ENCODE measurements at places on chromosomes 2 and 18.
A peak's percentile ranks its signal among the peaks of the same experiment; 100 is the strongest.

DNA sequence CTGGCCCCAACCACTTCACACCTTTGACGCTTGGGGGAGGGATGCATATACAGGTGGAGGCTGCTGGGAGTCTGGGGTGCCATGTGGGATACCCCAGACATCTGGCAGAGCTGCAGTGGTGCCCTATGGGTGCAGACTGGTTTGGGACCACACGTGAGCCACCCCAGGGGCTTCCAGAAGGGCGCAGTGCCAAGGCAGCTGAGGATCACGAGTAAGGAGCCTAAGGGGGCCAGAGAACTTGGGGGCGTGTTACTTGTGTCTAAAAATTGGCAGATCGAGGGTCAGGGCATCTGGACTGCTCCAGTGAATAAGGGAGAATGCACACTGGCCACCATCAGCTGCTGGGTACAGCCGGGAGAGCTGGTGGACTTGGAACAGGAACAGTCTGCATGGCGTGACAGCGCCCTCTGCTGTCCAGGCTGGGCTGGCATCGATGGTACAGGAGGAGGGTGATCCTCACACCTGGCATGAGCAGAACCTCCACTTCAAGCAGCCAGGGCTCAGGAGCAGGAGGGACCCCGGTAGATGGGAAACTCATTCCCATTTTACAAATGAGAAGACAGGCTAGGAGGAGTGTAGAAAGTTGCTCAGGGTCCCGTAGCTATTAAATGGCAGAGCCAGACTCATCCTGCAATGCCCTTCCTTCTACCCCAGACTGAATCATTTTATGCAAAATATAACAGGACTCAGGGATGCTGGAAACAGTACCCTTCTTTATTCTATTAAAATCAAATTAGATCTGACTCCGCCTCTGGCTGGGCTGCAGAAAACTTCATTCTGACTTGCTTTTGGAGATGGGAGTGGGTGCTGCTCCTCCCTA lies 60.4 kb downstream of the ATOH8 start:
- DNase-seq = peak; percentile 79

DNA sequence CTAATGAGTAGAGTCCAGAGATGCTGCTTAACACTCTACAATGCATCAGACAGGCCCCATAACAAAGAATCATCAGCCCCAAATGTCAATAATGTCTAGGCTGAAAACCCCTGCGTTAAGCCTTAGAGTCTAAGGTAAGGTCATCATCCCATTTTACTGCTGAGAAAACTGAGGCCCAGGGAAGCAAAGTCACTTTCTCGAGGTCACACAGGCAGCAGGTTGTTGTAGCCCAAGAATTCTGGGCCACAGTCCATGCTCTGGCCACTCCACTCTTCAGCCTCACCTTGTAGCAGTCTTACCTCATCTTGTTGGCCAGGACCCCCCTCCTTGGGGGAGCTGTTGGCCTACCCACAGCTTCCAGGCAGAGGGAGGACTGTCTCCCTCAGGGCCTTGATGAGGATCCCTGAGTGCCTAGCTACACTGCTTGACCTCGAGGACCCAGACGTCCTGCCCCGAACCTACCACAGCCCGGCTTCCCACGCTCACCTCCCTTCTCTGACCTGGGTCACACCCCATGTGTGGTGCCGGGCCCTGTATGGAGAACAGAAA lies 54.4 kb downstream of the SMAD7 start:
- no peak for DNase-seq

DNA sequence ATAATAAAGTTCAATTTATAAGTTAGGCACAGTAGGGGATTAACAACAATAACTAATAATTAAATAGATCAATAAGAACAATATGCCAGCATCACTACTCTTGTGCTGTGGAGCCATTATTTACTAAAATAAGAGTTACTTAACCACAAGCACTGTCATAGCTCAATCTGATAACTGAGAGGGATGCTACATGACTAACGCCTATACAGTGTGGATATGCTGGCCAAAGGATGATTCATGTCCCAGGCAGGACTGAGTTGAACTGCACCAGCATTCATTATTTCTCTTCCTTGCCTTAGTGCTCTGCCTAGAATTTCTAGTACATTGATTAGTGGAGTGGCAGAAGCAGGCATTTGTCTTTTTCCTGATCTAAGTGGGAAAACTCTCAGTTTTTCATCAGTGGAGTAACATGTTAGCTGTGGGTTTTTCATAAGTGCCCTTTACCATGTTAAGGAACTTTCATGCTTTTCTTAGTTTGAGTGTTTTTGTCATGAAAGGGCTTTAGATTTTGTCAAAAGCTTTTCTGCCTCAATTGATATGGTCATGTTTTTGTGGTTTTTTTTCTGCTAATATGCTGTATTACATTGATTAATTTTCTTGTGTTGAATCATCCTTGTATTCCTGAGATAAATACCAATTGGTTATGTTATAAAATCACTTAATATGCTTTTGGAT lies 21.7 kb downstream of the KIAA1328 start:
- DNase-seq = no peak

- no peak for DNase-seq
Measured at GRCh38 chr18:31401156-31402025, 24.8 kb downstream of the DSG4 start.

GRCh38 chr2:198483051-198483450 lies 678.7 kb downstream of the PLCL1 start:
- DNase-seq = no peak

DNA sequence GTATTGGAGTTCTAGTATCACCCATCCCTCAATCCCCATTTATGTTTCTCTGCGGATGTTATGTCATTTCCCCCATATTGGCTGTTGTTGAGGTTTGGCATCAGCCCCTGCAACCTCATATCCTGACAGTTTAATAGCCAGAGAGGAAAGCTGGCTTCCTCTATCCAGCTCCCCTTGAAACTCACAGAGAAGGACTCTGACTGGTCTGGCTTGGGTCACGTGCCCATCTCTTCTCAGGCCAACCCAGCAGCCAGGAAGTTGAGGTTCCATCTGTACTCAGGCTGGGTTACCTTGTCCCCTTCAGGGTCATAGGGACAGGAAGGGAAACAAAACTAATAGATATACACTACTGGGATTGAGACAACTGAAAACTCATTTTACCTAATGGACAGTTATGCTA lies 148.0 kb upstream of the SLC14A2 start:
- DNase-seq = no peak

- DNase-seq = no peak
Measured at GRCh38 chr2:106147159-106147558, 46.9 kb downstream of the UXS1 start.

- no peak for DNase-seq
Measured at GRCh38 chr2:200193791-200194190, 112.7 kb upstream of the SPATS2L start.

GRCh38 chr2:158734442-158734841 lies 60.7 kb upstream of the DAPL1 start:
- no peak for DNase-seq

GRCh38 chr2:207683879-207684627 lies 27.4 kb upstream of the CCNYL1 start:
- no peak for DNase-seq

DNA sequence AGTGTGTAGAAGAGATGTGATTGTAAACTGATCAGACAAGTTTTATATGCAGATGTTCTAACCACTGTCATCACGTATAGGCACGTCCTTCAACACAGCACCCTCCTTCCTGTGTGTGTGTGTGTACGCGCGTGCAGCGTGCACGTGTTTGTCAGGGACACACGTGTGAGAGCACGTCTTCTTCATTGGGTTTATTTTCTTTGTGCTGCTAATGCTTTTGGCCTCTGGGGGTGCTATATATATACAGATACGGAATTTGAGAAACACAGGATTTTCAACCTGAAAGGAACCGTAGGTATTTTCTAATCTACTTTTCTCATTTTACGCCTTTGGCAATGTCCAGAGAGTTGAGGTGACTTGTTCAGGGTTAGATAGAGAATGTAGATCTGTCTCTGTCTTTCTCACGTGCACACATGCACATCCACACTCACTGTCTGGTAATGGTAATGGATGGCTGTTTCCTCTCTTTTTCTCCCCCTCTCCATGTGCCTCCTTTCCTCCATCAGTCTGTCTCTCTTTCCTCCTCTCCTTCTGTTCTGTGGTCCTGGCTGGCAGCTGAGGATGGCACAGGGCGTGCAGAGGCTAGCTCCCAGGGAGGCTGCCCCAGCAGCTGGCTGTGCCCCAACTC lies 13.4 kb upstream of the CELF4 start:
- DNase-seq = no peak

- DNase-seq = no peak
Measured at GRCh38 chr2:208819190-208819589, 412.6 kb downstream of the PTH2R start.

GRCh38 chr2:118861731-118862130 lies 14.3 kb upstream of the EN1 start:
- no peak for DNase-seq

GRCh38 chr18:76765649-76766048 lies 56.7 kb upstream of the ZNF236 start:
- no peak for DNase-seq

- DNase-seq = no peak
Measured at GRCh38 chr2:28193630-28194403, 198.8 kb upstream of the FOSL2 start.

DNA sequence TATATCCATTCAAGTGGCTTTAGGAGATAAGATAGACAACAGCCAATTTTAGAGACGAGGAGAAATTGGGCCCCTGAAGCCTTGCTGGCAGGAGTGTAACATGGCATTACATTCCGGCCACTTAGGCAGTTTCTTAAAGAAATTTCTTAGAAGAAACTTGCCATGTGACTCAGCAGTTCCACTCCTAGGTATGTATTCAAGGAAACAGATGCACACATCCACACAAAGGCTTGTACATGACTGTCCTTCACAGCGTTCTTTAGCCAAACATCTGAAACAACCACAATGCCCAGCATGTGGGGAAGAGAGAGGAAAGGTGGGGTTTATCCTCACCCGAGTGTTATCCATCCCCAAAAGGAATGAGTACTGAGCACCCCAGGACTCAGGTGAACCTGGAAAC lies 107.1 kb downstream of the NFATC1 start:
- no peak for DNase-seq

GRCh38 chr2:20222769-20223406 lies 2.0 kb downstream of the SDC1 start:
- no peak for DNase-seq

DNA sequence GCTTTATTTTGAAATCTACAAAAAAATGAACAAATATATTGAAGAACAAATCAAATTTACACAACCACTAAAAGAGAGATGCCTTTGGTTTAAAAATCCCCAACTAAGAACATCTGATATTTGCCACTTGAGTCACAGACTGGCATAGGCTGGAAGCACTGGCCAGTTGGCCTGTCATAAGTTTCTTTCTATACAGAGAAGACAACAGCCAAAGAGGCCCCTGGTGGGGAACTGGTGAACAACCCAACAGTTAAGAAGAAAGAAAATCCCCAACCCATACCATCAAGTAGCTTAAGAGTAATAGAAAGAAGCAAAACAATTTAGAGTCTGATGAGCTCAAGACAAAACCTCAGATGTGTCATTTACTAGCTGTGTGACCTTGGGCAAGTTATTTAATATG lies 45.5 kb downstream of the OSR1 start:
- DNase-seq = no peak

DNA sequence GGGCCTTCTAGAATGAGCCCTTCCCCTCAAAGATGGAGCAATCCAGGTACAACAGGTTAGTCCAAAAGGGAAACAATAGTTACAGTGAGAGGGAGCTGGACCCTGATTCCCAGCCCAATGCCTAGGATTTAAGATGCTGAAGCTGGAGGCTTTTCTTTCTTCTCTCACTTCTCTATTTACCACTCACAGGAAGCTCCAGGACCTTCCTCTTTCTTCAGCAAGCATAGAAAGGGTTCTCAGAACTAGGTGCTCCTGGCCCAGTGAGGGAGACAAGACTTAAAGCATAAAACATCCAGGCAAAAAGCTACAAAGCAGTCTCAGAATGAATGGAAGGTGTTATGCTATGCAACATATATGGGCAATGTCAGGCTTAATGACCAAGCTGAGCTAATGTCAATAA lies 279.0 kb downstream of the SRBD1 start:
- no peak for DNase-seq

DNA sequence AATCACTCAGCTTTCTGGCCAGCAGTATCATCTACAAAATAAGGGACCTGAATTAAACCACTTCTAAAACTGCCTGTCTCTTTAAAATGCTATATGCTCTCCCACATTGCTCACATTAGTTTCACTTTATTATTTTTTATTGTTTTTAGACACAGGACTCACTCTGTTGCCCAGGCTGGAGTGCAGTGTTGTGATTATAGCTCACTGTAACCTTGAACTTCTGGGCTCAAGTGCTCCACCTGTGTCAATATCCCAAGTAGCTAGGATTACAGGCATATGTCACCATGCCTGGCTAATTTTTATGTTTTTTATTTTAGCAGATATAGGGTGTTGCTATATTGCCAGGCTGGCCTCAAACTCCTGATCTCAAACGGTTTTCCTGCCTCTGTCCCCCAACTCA lies 591.3 kb upstream of the ZNF804A start:
- DNase-seq = no peak

DNA sequence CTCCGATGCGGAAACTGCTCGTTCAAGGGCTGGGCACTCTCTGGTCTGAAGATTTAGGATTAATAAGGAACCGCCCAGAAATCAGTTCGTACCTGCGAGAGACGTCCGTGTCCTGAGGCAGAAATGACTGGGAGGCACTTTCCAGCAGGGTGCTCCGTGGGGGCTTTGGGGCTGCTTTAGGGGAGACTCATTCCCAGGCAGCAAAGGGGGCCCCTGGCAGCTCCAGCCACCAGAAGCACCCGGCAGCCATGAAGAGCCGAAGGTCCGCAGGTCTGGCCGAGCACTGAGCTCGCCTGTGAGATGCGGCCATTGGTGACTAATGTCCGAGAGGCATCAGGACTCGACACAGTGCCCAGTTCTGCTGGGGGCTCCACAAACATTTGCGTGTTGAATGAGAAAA lies 20.9 kb downstream of the KCNG2 start:
- DNase-seq = no peak

GRCh38 chr2:198762441-198762840 lies 695.3 kb downstream of the SATB2 start:
- DNase-seq = no peak

- DNase-seq = no peak
Measured at GRCh38 chr18:8367217-8367988, 241.8 kb upstream of the RAB12 start.

DNA sequence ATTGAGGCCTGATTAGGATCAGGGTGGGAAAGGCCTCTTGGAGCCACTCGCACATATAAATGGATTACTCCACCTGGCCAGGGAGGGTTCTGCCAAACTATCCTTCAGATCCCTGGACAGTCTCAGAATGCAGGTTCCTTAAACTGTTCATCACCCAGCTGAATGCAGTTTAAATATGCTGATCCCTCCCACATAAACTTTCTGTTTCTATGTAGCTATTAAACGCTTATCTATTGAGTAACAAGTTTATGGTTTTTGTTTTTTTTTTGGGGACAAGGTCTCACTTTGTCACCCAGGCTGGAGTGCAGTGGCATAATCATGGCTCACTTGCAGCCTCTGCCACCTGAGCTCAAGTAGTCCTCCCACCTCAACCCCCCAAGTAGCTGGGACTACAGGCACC lies 1.9 kb downstream of the CAD start:
- DNase-seq = no peak

Measured in immature natural killer cell (primary cell).